Thymus (tissue), 14 donors: ENCODE measurements at places on chromosomes 4 and X.

DNA sequence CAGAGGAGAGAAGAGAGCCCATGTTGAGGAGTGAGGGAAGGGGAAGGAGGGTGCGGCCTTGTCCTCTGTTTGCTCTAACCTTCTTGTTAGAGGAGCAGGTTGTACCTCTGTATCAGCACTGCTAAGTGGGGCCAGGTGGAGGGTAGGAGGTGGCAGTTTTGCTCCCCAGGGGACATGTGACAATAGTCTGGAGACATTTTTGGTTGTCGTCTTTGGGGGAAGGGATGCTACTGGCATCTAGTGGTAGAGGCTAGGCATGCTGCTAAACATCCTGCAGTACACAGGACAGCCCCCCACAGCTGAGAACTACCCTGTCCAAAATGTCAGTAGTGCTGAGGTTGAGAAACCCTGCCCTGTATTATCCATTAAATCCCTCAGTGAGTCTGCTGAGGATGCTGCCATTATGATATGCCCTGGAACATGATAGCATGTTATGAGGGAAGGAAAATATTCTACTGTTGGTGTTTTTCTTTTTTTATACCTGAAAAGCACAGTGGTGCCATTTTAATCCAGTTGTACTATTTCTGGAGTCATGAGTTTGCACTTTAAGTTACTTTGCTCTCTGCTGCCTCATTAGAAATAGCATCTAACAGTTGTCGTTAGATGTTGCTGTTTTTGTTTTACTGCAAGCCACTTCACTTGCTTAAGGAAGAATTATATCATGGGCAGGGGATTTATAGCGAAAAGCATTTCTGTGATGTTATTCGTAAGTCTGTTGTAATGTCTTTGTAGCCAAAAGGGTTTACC is 90.6 kb downstream of the LRP2BP start:
- DNase-seq = no peak

- DNase-seq = no peak
These were observed 63.5 kb upstream of the ARHGAP36 start for GRCh38 chrX:130994671-130995070.

DNA sequence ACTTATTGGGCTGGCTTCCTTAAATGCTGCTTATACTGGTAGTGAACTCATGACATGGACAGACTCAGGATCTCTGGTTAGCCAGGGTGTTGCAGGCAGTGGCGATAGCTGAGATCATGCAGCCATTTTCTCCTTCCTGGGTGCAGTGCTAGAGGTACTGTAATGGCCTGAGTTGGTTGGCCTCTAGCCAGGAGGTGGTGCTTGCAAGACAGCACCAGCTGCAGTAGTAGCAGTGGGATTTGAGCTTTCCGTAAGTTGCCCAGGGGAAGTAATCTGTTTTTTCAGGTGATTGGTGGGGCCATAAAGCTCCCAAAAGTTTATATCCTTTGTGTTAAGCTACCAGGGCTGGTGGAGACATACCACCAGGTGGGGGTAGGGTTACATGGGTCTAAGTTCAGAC is 45.1 kb upstream of the AADAT start:
- no peak for DNase-seq

- DNase-seq = no peak
These were observed 58.8 kb downstream of the LNX1 start for GRCh38 chr4:53532521-53532920.

GRCh38 chr4:145557720-145558119 is 61.5 kb upstream of the MMAA start:
- peak; percentile 76 for DNase-seq

DNA sequence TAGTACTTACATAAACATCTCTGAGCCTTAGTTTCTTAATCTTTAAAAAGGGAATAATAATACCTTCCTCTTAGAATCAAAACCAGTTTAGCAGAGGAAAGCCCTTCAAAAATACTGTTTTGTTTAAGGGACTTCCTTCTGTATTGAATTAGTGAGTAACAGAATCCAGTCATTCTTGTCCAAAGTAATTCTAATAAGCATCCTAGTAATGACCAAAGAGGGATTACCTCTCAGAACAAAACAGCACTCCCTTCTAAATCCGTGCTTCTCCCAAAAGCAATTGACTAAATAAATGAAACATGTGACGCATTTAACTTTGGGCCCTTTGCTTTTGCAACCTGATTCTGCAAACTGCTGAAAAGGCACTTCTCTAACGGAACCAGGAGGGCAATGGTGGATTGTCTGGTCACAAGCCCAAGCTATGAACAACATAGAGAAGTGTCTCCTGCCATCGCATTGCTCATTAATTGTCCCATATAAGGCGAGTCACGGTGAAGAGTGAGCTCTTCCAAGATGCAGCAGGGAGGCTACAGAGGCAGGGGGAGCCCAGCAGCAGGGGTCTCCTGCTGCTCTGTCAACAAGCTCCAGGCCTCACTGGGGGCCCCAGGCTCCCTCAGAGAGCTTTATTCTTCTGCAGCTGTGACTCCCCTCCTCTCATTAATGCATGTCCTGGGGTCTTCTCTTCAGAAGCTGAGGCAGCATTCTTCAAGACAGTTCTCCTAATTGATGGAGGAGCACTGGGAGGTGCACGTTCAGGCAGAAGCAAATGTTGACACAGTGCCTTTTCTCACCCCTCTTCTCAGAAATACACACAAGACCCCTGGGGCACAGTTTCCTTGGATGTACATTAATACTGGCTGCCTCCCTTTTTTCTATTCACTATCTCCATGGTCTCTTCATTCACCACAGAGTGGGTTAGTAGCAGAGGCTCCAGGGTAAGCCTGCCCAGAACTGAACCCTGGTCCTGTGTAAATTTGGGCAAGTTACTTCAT is 419.6 kb upstream of the RASGEF1B start:
- DNase-seq = no peak

DNA sequence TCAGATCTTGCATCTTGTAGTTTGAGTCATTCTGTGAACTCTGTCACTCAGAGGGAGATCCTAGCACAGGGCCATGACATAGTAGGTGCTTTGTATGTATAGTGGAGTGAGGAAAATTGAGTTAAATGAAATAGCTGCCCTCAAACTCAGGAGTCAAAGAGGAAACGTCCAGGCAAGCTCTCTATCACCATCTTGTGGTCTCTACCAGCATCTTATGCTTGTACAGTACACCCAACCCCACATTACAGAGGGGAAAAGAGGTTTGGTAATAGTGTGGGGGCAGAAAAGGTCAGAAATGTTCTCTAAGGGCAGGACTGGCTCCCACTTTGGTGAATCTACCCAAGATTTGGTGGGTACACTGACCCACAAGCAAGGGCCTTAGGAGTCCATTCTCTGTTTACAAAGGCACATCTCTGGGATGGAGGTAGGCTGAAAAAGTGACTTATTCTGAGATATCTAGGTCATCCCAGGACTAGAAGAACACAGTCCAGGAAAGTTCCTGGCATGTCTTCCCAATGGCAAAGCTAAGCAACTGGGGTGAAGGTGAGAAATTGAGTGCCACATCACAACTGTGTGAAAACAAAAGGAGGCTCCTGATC is 131.8 kb downstream of the OR13H1 start:
- DNase-seq = no peak

- no peak for DNase-seq
These were observed 38.3 kb upstream of the MAPK10 start for GRCh38 chr4:86398187-86398586.

GRCh38 chr4:88646528-88647280 is 50.9 kb downstream of the NAP1L5 start:
- no peak for DNase-seq

- DNase-seq = no peak
These were observed 291.4 kb upstream of the IGFBP7 start for GRCh38 chr4:57401586-57401985.

- no peak for DNase-seq
These were observed 10.0 kb downstream of the MSL3 start for GRCh38 chrX:11768039-11768438.

- DNase-seq = peak; percentile 32
These were observed 1.4 kb upstream of the RPS6KA3 start for GRCh38 chrX:20267931-20268701.

- no peak for DNase-seq
These were observed 108.3 kb upstream of the KLHL4 start for GRCh38 chrX:87409113-87409841.

DNA sequence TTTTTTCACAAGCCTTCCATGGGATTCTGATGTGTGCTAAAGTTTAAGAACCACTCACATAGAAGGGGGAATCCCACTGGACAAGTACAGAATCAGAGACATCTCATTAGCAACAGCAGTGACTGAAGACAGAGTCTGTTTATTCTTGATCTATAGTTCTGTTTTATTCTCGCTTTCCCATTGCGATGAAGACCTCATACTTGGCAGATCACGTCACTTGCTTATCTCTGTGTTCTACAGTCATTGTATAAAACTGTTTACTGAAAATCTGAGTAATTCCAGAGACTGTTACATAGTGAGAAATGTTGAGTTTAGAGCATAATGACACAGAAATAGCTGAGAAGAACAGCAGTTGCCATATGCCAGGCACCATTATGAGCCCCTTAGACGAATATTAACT is 185.5 kb downstream of the PTTG2 start:
- DNase-seq = no peak
